MV-4-11 (cell line): ENCODE measurements at places on chromosomes 4 and X.
A peak's percentile ranks its signal among the peaks of the same experiment; 100 is the strongest.

- DNase-seq: no peak
These were observed 35.0 kb upstream of the BCOR start for GRCh38 chrX:40132751-40133150.

DNA sequence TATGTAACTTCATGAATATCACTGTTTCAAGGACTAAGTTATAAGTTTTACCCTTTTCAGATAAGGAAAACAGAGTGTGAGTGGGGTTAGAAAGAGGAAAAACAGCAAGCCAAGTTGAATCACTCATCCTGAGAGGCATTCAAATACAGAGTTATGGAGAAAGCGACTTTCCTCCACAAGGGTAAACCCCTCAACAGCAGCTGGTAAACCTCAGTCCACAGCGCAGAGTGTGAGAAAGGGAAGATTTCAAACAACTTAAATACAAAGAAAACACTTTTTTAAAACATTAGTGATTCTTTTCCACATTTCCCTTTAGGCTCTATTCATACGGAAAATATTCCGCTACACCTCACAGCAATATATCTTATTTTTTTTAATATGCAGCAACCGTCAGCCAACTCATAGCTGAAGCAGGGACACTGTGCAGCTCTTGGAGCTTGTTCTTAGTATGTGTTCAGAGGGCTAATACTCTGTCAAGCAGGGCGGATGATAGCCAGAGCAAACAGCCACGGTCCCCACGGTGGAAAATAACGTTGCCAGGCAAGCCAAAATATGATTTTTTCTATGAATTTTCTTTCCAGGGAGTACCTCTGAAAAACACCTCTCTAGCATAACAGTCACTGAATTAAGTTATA lies 488.9 kb upstream of the FAT1 start:
- DNase-seq: no peak

DNA sequence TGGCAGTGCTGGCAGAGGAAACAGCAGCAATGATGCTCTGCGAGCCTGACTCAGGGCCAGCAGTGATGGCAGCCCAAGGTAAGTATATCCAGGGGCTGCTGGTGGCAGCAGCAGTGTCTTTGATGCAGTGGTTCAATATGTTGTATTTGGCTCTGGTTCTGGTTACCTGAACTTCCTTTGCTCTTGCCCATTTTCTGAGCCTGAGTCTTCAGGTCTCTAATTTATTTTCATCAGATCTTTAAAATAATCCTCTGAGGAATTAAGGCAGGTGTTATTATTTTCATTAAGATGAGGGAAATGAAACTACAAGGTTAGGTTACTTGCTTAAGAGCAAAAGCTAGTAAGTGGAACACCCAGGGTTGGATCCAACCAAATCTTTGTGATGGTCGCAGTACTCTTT lies 102.8 kb upstream of the BMP2K start:
- no peak for DNase-seq

DNA sequence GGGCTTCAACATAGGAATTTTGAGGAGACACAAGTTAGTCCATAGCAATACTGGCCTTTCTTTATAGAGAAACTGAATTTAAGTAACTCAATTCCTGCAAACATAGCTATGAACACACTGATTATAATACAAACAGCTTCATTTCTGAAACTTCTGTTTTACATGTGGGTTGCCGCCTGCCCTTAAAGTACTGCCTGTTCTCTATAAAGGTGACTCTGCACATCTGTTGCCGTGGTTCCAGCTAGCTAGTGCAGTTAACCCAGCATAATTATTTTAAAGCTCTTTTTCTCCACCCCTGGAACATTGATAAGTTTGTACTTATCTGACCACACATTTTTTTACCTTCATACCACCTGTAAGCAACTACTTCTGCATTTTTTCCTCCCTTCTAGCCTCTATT lies 177.6 kb downstream of the NWD2 start:
- DNase-seq: no peak

GRCh38 chrX:134513091-134513490 lies 53.1 kb downstream of the HPRT1 start:
- DNase-seq: no peak

DNA sequence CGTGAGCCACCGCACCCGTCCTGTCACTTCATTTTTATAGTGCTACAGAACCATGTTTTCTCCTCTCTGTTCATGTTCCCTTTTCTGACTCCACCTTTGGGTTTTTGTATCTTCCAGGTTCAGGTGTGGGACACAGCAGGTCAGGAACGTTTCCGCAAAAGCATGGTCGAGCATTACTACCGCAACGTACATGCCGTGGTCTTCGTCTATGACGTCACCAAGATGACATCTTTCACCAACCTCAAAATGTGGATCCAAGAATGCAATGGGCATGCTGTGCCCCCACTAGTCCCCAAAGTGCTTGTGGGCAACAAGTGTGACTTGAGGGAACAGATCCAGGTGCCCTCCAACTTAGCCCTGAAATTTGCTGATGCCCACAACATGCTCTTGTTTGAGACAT lies 12.4 kb downstream of the RAB33A start:
- no peak for DNase-seq

DNA sequence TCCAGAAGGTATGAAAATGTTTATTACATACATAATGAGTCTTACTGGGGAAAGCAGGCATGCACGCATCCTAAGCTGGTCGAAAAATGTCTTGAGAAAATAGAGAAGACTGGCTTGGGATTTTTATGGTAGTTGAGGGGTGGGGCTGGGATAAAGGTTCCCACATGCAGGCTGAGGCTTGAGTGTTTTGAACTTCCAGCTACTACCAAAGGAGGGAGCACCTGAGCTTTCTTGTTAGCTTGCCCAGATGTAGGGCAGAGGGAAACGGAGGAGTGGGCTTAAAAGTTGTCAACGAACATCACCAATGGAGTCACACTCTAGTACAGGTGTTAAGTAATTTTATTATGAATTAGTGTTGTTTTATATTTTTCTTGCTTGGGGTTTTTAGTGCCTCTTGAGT lies 39.6 kb upstream of the SRPX start:
- no peak for DNase-seq

GRCh38 chr4:148004228-148004857 lies 272.5 kb downstream of the ARHGAP10 start:
- peak; percentile 16 for DNase-seq

DNA sequence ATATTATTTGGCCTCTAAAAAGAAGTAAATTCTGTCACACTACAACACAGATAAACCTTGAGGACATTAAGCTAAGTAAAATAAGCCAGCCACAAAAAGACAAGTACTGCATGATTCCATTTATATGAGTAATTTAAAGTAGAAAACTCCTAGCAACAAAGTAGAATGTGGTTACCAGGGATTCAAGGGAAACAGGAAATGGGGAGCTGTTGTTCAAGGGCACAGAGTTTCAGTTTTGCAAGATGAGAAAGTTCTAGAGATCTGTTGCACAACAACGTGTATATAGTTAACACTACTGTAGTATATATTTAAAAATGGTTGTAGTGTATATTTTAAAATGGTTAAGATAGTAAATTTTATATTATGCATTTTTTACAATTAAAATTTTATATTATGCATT lies 25.4 kb downstream of the SEC31A start:
- peak; percentile 96 for DNase-seq

GRCh38 chrX:151515237-151515636 lies 48.2 kb upstream of the PASD1 start:
- peak; percentile 0 for DNase-seq

- DNase-seq: no peak
These were observed 748 bp downstream of the ATP2B3 start for GRCh38 chrX:153517946-153518834.

DNA sequence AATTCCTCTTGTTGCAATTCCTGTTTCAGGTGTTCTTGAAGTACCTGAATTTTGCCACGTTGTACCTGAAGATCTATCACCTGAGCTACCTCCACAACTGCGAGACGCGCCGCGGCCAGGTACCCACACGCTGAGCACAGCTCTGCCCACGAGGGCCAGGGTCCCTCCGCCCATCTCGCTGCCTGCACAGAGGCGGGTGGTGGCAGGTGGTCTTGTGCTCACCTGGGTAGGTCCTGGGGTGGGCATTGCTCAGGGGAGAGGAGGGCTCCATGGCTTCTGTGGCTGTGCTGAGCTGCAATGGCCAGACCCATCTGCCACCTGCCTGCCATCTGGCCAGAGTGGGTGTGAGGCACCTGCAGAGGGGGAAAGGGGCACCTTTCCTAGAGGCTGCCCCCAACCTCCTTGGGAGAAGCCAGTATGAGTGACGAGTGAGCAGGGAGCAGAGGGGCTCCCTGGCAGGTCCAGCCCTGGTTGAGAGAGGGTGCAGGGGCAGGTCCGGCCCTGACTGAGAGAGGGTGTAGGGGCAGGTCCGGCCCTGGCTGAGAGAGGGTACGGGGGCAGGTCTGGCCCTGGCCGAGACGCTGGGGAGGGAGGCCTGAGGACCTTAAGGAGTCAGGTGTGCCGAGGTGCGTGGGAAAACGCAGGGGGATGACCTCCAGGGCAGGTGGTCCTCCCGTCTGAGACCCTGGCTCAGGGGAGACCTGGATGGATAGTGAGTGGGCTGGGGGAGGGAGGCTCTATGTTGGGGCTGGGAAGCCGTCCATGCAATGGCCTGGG lies 10.7 kb downstream of the PDE6B start:
- DNase-seq: no peak

GRCh38 chrX:150219374-150220185 lies 143.5 kb upstream of the MAMLD1 start:
- no peak for DNase-seq

DNA sequence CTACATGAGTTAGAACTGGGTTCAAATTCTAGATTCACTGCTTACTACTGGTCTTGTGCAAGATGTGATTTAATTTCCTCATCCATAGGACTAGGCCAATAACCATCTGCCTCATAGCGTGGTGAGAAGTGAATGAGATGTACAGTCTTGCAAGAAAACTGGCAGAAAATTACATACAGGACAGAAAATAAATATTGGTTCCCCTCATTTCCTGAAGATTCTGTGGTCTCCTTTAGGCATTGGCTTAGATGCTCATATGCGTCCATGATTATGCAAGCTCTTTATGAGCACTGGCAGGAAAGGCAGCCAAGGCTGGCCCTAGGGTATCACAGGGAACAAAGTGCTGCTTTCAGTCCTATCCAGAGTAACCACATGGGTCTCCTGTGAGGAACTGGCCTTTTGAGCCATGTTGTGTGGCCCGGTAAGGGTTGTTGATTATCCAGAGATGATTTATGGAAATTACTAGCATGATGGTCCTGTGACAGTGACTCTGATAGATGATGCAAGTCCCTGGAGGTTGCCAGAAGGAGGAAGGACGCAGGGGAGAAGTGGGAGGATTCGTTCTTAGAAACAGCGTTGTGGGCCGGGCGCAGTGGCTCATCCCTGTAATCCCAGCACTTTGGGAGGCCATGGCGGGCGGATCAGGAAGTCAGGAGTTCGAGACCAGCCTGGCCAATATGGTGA lies 9.9 kb upstream of the MOB1B start:
- peak; percentile 98 for DNase-seq

GRCh38 chrX:40202456-40202855 lies 104.7 kb upstream of the BCOR start:
- DNase-seq: peak; percentile 77

GRCh38 chr4:145279122-145279960 lies 99.0 kb upstream of the OTUD4 start:
- DNase-seq: no peak

DNA sequence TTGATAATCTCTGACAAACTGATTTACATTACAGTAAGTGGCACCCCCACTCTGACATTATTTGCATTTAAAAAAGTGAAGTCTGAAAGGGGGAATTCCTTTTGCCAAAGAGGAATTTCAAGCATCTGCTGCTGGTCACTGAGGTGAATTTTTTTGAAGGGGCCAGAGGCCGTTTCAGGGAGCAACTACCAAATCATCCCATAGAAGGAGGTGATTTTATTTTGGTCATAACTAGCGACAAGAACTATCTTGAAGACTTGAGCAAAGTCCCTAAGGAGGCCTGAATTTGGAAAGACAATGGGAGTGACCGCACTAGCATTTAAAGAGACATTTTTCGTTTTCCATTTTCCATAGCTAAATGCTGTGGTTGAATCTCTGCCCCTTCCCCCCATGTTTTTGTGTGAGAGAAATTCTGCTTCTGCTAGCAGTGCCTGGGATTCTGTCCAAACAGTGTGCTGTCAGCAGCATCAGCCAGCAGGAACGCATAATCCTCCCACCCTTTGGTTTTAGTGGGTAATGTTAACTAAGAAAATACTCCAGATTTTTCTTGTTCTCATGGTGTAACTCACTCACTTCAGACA lies 110.1 kb upstream of the MED14 start:
- no peak for DNase-seq

DNA sequence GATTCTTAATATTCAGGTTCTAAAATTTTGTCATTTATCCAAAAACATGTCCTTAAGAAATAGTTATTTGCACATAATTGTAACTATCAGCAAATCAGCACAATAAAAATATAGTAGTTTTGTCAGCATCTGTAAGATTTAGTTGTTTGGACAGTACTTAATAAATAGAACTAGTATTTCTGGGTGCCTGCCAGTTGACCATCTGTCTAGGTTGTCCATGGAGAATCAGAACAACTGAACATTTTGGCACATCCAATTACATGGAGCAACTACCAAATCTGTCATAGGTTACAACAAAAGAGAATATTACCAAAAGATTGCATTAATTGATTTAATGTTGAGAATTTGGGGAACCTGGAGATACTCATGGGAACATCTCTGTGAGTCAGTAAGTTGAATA lies 305.5 kb upstream of the TACR3 start:
- no peak for DNase-seq

GRCh38 chrX:32877592-32877991 lies 333.8 kb downstream of the DMD start:
- DNase-seq: no peak

DNA sequence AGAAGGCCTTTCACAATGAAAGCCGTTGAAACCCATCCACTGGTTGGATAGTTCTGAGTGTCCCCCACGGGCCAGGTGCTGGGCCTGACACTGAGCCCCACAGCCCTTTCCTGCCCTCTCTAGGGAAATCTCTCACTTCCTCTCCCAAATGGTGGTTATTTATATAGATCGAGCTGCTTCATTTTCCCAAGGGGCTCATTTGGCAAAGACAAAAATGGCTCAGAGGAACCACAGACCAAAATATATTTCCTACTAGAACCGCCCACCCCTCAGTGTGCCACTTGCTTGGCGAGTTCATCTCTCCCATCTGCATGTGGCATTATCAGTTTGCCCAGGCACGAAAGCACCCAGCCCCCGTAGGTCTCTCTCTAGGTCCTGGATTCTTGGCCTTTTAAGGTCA lies 53.3 kb upstream of the STIM2 start:
- peak; percentile 55 for DNase-seq

DNA sequence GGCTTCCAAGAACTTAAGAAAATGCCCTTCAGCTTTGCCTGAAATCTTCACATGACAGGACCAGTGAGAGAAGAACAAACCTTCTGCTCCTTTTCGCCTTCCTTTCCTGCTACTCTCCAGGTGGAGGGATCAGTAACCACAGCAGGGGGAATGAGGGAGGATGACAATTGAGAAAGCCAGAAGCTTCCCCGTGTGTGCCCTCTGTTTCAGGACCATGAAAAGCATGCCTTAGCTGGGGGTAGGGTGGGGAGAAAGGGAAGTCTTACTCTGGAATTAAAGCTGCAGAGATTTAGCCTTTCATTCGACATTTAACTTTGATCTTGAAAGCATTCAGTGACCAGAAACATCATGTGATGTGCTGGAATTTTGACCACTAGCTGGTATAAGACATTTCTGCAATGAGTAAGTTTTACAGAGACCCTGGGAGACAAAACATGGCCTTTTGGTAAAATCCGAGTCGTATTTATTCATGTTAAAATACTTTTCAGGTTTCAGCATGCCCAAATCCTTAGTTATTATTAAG lies 10.6 kb upstream of the PUDP start:
- no peak for DNase-seq

GRCh38 chr4:8910822-8911315 lies 39.2 kb upstream of the HMX1 start:
- DNase-seq: no peak

GRCh38 chr4:66555301-66555700 lies 885.0 kb upstream of the EPHA5 start:
- DNase-seq: no peak

GRCh38 chr4:40963897-40964478 lies 214.2 kb downstream of the NSUN7 start:
- DNase-seq: no peak
